ENCODE measurements at places on chromosomes 3 and 15. TPM values are rescaled to one million over a fixed set of nuclear protein-coding genes. Genes with fewer than 3 reads are reported as not detected.

The MASP1 gene
- not detected for total RNA-seq

The LRRC2 gene
- not detected for total RNA-seq

- no peak for DNase-seq
Measured at GRCh38 chr15:52257734-52258062, 37.9 kb downstream of the MYO5C start.

- no peak for DNase-seq
Measured at GRCh38 chr3:49626796-49627195, 47.4 kb upstream of the APEH start.

GRCh38 chr3:70360979-70361760 lies 48.7 kb upstream of the MDFIC2 start:
- no peak for DNase-seq

The SMCO1 gene
- total RNA-seq, result not detected

The CHDH gene
- 3.4 TPM for total RNA-seq

DNA sequence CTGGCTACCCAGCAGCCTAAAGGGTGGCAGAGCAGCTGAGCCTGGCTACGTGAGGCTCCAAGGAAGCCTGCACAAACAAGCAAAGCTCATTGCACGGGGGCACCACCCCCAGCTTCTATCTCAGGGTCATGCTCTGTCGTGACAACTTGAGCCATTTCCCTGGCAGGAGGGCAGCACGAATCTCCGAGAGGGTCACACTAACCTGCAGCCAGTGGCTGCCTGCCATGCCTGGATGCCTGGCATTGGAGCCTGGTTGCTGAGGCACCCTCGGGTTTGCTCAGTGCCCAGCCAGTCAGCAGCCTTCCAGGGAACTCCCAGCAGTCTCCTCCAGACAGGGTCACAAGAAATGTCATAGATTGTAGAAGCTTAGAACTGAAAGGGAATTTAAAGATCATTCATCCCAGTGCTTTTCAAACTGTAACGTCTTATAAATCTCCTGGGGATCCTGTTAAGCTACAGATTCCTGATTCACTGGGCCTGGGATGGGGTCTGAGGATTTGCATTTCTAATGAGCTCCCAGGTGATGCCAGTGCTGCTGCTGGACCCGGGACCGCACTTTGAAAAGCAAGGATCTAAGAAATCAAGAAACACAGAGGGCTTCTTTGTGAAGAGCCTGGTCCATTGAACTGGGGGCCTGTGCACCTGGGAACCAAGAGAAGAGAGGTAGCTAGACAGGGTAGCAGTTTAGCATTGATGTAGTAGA lies 48.4 kb downstream of the TMEM266 start:
- DNase-seq, result no peak

DNA sequence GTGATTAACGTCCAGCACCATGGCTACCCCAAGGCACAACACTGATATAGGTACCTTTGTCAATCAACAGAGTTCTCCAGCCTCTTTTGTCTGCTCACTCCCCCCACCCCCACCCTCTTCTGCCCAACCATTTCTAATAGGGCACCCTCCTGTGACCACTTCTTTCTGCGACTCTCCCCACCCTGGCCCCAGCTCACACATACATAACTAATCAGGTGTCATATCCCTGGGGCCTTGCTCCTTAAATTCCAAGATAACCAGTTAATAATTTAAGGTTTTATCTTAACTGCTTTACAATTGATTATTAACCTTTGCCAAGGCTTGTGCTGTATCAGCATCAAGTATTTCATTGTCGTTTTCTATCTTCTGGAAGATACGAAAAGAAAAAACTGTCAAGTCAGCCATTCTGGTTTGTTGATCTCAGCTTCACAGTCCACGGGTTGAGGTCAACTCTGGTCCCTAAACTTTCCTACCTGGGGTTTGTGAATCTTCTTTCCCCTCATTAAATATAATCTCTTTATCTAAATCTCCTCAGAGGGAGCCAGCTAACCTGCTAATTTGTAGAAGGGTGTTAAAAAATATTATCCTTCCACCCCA lies 27.3 kb upstream of the SLC28A2 start:
- DNase-seq, result no peak

DNA sequence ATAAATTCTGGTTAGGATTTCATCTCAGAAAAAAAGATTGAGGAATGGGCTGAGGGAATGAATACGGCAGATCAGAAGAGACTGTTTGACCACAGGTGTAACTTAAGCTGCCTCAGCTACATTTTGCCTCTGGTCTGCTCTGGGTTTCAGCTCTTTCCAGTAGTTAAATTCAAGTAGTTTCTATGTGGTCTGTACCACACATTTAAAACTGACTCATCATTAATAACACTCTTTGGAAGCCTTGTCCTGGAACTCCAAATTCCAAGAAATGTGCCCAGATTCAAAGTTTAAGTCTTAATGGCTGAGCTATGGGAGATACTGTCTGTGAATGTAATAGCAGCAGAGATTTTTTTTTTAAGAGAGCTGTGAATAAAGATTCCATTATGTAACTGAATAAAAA lies 133.1 kb upstream of the IGSF10 start:
- no peak for DNase-seq

GRCh38 chr15:74170875-74171578 lies 2.5 kb upstream of the ISLR start:
- DNase-seq, result no peak

DNA sequence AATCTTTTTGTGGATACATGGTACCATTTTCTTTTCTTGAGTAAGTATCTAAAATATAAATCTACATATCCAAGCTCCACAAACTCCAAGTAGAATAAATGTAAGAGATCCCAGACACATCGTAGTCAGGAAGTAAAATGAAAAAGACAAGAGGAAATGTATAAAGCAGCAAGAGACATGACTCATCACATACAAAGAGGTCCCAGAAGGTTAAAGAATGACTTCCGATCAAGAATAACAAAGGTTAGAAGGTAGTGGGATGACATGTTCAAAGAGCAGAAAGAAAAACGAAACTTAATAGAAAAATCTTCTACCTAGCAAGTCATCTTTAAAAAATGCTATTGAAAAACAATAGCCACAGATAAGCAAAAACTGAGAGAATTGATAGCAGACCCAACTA lies 705.8 kb downstream of the NR2F2 start:
- no peak for DNase-seq

GRCh38 chr3:67648229-67648628 lies 6.2 kb downstream of the SUCLG2 start:
- no peak for DNase-seq

GRCh38 chr3:179236669-179237301 lies 14.1 kb downstream of the KCNMB3 start:
- no peak for DNase-seq
